Progenitor cell of endocrine pancreas (in vitro differentiated cells): ENCODE measurements at places on chromosomes 4 and X. TPM values are rescaled to one million over a fixed set of nuclear protein-coding genes. Genes with fewer than 3 reads are reported as not detected.

Gene TEX13A
- total RNA-seq: not detected in 2 replicates

Gene EMD
- 42.5 and 45.9 TPM in 2 replicates for total RNA-seq

Gene PLP1
- 0.46 and 0.95 TPM in 2 replicates for total RNA-seq

Gene GIMD1
- total RNA-seq: not detected in 2 replicates

Gene STIM2
- 48.7 and 49.3 TPM in 2 replicates for total RNA-seq

Gene ANOS1
- 5.9 and 6.9 TPM in 2 replicates for total RNA-seq

Gene MAGEC2
- total RNA-seq: not detected in 2 replicates

Gene SLC4A4
- total RNA-seq: 281 and 286 TPM in 2 replicates

Gene ZCCHC13
- not detected in 2 replicates for total RNA-seq

Gene XAGE1B
- not detected in 2 replicates for total RNA-seq

GRCh38 chr4:108693211-108693610, 42.8 kb downstream of the OSTC start:
- H3K27ac ChIP-seq: no peak overlapping the region
- no peak overlapping the region for H3K4me3 ChIP-seq
- no peaks in the 10 kb centered on the region for H3K36me3 ChIP-seq
- DNase-seq: no peak

DNA sequence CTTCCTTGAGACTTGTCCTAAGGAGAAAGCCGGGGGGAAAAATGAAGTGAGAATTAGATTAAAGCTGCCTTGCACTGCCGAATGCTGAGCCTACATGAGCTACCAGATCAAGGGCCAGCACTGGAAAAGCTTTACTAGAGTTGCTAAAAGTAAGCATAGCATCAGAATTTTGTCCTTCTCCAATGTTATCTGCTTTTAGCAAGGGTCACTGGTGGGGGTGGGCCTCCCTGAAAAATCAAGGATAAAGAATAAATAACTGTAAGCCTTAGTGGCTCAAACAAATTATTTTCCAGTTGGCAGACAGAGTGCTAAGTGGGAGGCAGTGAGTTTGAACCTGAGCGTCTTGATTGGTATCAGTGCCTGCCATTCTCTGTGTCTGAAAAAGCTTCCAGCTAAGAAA, 310.5 kb upstream of the PITX2 start:
- DNase-seq: no peak
- H3K4me1 ChIP-seq: peaks cover 2% of the 10 kb centered on the region

DNA sequence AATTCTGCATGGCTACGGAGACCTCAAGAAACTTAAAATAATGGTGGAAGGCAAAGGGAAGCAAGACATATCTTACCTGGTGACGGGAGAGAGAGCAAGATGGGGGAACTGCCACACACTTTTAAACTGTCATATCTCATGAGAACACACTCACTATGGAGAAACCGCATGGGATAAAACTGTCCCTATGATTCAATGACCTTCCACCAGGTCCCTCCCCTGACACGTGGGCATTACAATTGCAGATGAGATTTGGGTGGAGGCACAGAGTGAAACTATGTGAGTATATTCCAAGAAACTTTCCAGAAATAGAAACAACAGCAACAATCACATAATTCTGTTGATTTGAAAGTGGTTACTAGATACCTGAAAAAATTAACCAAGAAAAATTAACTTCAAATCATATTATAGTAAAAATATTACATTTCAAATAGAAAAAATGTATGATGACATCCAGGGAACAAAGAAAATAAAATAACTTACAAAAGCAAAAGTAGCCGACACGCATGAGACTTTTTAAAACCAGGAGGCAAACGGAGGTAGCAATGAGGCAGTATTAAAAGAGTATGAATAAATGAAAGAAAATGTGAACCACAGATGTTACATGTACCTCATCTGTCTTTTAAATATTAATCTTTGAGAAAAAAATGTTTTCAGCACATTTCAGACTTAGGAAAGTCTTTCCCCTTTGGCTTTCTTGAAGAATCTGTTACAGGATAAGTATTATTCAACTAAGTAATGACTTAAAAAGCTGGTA, 879.5 kb downstream of the TECRL start:
- H3K4me3 ChIP-seq: no peak overlapping the region
- H3K4me1 ChIP-seq: no peaks in the 10 kb centered on the region
- H3K27me3 ChIP-seq: no peaks in the 10 kb centered on the region
- no peaks in the 10 kb centered on the region for H3K36me3 ChIP-seq
- DNase-seq: no peak

- no peaks in the 10 kb centered on the region for H3K27me3 ChIP-seq
- no peak for DNase-seq
- H3K4me3 ChIP-seq: no peak overlapping the region
- H3K36me3 ChIP-seq: no peaks in the 10 kb centered on the region
Observed at GRCh38 chrX:40975951-40976350, 109.3 kb upstream of the USP9X start.

DNA sequence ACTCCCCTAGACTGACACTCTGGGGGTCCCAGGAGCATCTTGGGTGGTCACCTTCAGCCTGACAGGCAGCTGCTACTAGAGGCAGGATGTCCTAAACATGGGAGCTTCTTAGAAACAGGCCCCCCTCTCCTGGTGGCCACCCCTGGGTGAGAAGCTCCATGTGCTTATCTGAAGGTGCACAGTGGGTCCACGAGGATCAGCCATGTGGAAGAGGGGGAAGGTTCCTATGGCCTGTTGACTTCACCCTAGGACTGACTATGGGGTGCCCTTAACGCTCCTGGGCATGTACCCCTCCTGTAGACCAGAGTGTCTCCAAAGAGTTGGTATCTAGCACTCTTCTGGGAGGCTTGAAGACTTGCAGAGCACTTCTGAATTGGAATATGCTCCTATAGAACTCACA, 22.9 kb upstream of the WDR1 start:
- H3K4me3 ChIP-seq: no peak overlapping the region
- no peaks in the 10 kb centered on the region for H3K36me3 ChIP-seq
- no peaks in the 10 kb centered on the region for H3K4me1 ChIP-seq
- DNase-seq: no peak
- H3K27ac ChIP-seq: no peak overlapping the region
- H3K27me3 ChIP-seq: peaks cover 21% of the 10 kb centered on the region

DNA sequence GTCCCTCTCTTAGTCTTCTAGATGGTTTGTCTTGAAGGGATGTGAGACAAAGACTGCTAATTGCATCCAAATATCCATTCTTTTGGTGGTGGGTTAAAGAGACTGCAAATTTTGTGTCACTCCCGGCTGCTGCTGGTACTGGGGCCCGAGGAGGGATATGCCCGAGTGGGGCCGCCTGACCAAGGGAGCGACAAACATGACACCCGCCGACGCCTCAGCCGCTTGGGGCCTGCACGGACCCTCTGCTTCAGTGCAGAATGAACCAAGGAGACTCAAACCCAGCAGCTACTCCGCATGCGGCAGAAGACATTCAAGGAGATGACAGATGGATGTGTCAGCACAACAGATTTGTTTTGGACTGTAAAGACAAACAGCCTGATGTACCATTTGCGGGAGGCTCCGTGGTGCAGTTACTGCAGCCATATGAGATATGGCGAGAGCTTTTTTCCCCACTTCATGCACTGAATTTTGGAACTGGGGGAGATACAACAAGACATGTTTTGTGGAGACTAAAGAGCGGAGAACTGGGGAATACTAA, 13.6 kb upstream of the ARX start:
- DNase-seq: no peak
- H3K27ac ChIP-seq: no peak overlapping the region
- H3K27me3 ChIP-seq: peaks cover 40% of the 10 kb centered on the region
- no peak overlapping the region for H3K4me3 ChIP-seq

GRCh38 chr4:2962614-2963174, 512 bp downstream of the NOP14 start:
- H3K36me3 ChIP-seq: peaks cover 5% of the 10 kb centered on the region
- peak overlapping the region; percentile 93 for H3K4me3 ChIP-seq
- no peak for DNase-seq
- H3K27ac ChIP-seq: peak overlapping the region; percentile 96

DNA sequence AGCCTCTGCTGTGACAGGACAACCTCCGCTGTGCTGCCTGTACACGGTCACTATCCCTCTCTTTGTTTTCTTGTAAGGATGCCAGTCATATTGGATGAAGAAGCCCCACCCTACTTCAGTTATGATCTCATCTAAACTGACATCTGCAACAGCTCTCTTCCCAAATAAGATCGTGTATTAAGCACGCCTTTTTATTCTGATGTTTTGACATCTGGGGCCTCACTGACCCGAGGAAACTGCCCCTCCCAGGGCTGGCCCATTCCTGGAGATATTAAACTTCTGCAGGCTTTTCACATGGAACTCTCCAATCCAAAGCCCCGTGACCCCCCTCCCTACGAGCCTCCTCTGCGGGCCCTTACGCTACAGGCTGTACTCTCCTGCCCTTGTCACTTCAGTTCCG, 232.0 kb downstream of the ARHGAP10 start:
- H3K27me3 ChIP-seq: no peaks in the 10 kb centered on the region
- no peak overlapping the region for H3K4me3 ChIP-seq
- no peak for DNase-seq
- no peak overlapping the region for H3K27ac ChIP-seq

- H3K4me1 ChIP-seq: peaks cover 5% of the 10 kb centered on the region
- no peak overlapping the region for H3K27ac ChIP-seq
- no peak overlapping the region for H3K4me3 ChIP-seq
- H3K36me3 ChIP-seq: no peaks in the 10 kb centered on the region
Observed at GRCh38 chrX:38214551-38215531, 5.8 kb downstream of the SRPX start.

DNA sequence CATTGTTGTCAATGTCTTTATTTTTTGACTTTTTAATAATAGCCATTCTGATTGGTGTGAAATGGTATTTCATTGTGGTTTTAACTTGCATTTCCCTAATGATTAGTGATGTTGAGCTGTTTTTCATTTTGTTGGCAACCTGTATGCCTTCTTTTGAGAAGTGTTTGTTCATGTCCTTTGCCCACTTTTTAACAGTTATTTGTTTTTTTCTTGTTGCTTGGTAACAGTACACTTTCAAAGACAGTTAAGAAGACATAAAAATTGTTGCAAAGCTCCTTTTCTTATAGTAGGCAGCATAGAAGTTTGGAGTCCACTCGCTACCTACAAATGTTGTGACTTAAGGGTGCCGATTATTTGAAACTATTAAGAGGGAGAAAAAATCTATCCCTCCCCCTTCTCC, 48.7 kb upstream of the SLC7A11 start:
- H3K4me1 ChIP-seq: peaks cover 3% of the 10 kb centered on the region
- H3K27me3 ChIP-seq: no peaks in the 10 kb centered on the region
- H3K36me3 ChIP-seq: no peaks in the 10 kb centered on the region
- no peak for DNase-seq
- H3K4me3 ChIP-seq: no peak overlapping the region
- no peak overlapping the region for H3K27ac ChIP-seq

GRCh38 chr4:70442474-70442873, 29.5 kb upstream of the MUC7 start:
- H3K27ac ChIP-seq: no peak overlapping the region
- H3K36me3 ChIP-seq: no peaks in the 10 kb centered on the region

- H3K4me1 ChIP-seq: peaks cover 8% of the 10 kb centered on the region
- peaks cover 23% of the 10 kb centered on the region for H3K27me3 ChIP-seq
- no peak overlapping the region for H3K27ac ChIP-seq
- no peak overlapping the region for H3K4me3 ChIP-seq
- no peaks in the 10 kb centered on the region for H3K36me3 ChIP-seq
Observed at GRCh38 chr4:56607926-56608325, 73.2 kb downstream of the HOPX start.

GRCh38 chr4:88826771-88827170, 129.1 kb upstream of the NAP1L5 start:
- H3K4me3 ChIP-seq: no peak overlapping the region
- peaks cover 13% of the 10 kb centered on the region for H3K4me1 ChIP-seq
- H3K27me3 ChIP-seq: no peaks in the 10 kb centered on the region

DNA sequence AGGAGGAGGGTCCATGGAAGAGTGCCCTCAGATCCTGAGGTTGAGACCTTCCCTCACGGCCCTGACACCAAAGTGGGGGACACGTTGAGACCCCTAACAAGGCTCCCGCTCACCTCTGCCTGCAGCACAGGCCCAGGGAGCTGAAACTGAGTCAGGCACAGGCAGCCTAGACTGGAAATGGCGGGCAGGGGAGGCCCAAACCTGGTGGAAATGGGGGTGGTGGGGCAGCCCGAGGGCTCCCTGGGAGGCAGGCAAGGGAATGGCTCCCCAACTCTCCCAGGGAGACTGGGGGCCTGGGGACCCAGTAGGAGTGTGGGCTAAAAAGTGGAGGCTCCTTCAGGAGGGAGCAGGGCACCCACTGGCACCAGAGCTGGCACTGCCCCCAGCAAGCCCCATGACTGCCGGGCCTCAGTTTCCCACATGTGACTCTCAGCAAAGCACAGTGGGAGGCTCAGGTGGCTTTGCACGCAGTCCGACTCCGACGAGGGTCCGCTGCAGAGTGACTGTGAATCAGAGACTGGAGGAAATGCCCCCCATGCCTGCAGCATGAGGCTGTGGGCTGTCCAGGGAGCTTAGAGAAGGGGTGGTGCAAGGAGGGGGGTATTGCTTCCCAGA, 5.9 kb downstream of the NKX1-1 start:
- no peak overlapping the region for H3K27ac ChIP-seq
- peaks cover 6% of the 10 kb centered on the region for H3K27me3 ChIP-seq
- DNase-seq: peak; percentile 7
- H3K4me1 ChIP-seq: no peaks in the 10 kb centered on the region
- H3K36me3 ChIP-seq: peaks cover 9% of the 10 kb centered on the region

DNA sequence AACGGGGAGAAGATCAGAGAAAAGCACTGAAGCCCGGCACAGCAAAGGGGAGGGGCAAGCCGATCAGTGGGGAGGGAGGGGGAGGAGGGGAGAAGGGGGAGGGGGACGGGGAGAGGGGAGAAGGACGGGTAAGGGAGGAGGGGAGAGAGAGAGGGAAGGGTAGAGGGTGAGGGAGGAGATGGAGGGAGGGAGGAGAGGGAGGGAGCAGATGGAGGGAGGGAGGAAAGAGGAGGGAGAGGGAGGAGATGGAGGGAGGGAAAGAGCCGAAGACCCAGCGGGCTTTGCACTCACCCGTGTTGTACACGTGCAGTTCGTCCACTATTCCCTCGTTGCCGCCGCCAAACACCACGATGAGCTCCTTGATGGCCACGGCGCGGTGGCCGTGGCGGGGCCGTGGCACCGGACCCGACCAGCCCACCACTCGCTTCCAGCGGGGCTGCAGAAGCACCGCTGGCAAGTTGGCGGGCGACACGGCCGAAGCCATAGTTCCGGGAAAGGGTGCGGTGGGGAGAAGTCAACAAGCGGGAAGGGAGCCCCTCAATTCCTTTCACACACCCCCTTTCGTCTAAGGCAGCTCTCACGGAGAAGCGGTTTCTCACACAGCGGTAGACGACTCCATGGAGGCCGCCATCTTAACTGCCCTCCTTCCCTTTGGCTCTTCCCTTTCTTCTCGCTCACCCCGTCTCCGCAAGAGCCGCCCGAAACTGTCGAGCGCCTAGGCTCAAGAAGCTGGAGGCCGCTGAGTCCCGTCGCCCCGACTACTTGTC, 1.1 kb downstream of the HCFC1 start:
- no peaks in the 10 kb centered on the region for H3K27me3 ChIP-seq
- H3K36me3 ChIP-seq: no peaks in the 10 kb centered on the region
- DNase-seq: no peak
- peak overlapping the region; percentile 100 for H3K4me3 ChIP-seq

- no peak overlapping the region for H3K27ac ChIP-seq
- no peaks in the 10 kb centered on the region for H3K27me3 ChIP-seq
- H3K36me3 ChIP-seq: no peaks in the 10 kb centered on the region
- no peak overlapping the region for H3K4me3 ChIP-seq
Observed at GRCh38 chrX:46770000-46770816, 11.3 kb upstream of the SLC9A7 start.

- peaks cover 7% of the 10 kb centered on the region for H3K4me1 ChIP-seq
- H3K27ac ChIP-seq: no peak overlapping the region
- no peaks in the 10 kb centered on the region for H3K36me3 ChIP-seq
- no peaks in the 10 kb centered on the region for H3K27me3 ChIP-seq
- H3K4me3 ChIP-seq: no peak overlapping the region
Observed at GRCh38 chrX:107601326-107601725, 27.0 kb upstream of the PRPS1 start.
